ENCODE measurements at places on chromosomes 2 and 18.

GRCh38 chr2:79792090-79792489, 279.2 kb downstream of the CTNNA2 start:
- no peak for DNase-seq

DNA sequence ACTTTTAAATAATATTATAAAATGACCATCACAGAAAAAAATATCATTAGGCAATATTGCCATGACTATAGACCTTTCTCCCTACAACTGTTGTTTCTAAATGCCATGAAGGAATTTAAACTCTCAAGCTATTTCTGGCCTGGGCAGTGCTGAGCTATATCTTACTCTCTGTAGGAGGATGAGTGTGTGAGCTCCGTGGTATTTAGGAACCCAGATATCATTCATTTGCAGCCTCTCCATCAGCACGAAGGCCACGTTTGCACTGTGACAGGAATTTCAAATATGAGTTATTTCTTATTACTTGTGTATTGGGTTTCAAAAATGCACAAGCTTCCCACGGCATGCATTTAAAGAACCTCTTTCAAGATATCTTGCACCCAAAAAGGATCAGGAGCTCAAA, 35.0 kb upstream of the SOX11 start:
- DNase-seq = no peak

- no peak for DNase-seq
Measured at GRCh38 chr18:60978338-60978737, 354.9 kb upstream of the CDH20 start.

- DNase-seq = no peak
Measured at GRCh38 chr2:212536817-212537725, 1.5 kb downstream of the ERBB4 start.

DNA sequence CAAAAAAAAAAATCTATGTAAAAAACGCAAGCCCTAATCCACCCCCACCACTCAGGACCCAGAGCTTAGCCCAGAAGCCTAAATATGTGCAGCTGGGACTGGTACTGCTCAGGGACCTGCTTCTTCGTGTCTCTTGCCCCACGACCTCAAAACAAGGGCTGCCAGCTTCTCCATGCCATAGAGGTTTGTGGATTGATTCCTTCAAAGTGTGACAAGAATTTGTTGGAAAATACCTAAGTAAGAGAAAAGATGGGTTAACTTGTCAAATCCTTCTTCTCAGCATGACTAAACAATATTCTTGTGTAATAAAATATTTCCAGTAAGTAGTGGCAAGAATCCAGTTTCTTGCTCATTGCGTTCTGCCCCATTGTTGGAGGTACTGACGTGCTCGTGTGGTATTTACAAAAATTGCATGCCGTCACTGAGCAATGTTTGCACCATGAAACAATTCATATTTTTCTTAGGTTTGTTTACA, 825 bp upstream of the SCYGR1 start:
- DNase-seq = no peak

GRCh38 chr2:43387092-43388062, 161.0 kb upstream of the ZFP36L2 start:
- DNase-seq = no peak

DNA sequence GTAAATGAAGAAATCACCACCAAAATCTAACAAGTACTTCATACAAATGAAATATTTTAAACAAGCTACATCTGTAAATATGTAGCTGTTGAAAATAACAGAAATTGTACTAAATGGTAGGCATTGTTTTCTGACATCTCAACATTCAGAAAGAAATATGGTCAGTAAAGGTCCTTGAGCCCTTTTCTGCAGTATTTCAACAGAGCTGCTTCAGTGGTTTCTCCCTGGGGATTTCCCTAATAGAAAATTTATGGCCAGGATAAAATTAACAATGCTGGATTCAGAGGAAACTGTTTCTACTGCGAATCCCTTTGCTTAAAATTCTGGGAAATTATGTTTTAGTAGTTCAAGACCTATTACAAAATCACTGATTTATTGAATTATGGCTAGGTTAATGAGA, 256.6 kb downstream of the PIEZO2 start:
- no peak for DNase-seq

GRCh38 chr18:10365901-10366300, 88.5 kb upstream of the APCDD1 start:
- DNase-seq = no peak

- DNase-seq = no peak
Measured at GRCh38 chr2:218039171-218039570, 29.9 kb upstream of the RUFY4 start.

DNA sequence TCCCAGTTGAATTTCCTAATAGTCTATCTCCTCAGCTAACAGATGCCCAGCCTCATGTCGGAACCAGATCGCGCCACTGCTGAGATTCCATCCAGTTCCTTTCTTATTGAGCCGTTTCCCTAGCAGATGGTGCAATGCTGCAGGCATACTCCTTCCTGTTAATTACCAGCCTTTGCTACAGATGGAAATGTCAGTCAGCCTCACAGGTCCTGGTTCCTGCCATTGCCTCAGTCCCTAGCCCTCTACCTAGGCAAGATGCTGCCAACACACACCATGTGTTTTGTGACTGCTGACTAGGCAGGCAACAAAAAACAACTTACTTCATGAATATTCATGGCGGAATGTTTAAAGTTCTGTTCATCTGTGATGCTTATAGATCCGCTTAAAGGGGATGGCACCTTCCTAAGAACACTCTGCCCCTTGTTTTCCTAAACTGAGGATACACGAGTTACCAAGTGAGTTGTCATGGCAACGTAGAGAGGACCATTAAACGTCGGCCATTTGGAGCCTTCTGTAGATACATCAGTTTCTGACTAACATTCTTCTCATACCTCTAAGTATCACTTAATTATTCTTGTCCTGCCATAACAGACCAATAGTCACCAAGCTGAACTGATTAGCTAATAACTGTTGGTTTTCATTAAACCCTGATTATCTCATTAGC, 749.5 kb downstream of the RNF144A start:
- no peak for DNase-seq

DNA sequence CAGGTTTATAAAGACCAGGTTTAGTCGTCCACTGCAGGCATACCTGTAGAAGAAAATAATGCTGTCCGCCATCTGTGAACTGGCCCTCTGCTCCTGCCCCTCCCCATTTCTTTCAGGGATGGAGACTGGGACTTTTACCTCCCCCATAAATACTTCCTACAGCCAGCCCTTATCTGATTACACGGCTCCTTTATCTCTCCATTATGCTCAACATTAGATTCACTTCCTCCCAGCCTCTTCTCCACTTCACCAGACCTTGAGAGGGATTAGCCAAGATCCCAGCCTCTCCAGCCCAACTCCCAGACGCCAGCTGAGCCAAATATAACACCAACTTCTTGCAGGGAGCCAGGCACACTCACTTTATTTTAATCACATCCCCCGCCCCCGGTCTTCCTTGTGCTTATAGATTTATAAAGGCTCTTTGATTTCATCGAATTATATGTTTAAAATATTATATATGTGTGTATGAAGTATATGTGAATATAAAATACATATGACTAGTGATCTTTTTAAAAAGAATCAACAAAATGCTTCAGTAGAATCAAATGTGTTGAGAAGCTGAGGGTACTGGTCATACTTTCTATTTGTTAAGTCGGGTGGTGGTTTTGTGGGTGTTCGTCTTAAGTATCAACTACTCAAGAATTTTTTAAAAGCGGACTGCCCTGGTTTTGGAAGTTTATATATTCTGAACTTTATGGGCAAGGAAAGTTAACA, 81.0 kb downstream of the SPRED2 start:
- no peak for DNase-seq

GRCh38 chr18:23177433-23178072, 42.3 kb downstream of the CABLES1 start:
- no peak for DNase-seq

DNA sequence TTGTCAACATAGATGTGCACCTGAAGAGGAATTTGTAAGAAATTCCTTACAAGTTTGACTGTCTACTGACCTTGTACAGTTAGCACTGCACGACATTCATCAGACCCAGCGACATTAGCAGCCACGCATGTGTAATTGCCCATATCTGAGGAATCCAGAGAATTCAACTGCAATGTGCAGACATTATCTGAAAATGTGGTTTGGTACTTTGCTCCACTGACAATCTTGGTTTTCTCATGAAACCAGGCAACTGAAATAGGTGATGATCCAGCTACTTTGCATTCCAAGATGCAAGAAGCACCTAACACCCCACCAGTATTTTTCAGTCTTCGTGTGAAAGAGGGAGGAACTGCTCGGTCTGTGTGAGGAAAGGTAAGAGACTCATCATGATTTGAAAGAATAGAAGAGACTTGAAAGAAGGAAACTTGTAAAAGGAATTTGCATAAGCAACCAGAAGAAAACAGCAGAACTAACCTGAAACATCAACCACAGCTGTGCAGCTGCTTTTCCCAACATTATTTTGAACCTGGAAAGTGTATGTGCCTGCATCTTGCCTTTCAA, 83.4 kb downstream of the TTN start:
- DNase-seq = no peak

DNA sequence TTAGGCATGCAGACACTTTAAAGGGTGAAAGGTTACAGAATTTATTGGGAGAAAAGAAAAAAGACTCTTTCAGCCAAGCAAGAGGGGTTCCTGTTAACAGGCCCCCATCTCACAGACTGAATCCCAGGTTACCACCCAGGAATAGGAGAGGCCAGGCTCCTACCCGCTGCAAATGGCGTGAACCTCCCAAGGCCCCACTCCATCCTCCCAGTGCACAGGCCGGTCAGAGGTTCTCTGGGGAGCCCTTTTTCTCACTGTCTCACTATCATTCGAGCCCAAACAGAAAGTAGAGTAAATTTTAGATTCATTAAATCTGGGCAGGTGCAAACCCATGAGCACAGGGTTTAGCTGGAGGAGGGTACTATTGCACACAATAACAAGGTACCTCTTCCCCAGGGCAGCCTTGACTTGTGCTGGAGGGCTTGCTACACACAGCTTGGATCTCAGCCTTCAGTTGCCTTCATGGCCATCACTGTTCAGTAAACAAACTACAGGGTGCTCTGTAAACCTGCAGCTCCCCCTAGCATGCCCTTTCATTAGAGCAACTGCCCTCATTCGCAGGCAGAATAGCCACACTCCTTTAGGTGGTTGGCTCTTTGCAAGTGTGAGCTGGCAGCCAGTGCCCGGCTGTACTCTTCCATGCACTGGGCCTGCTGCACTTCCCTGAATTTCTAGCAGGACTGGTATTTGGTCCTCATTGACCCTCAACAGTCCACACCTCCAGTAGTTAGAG, 7.3 kb upstream of the PLEK start:
- DNase-seq = no peak

GRCh38 chr2:170243118-170243837, 65.3 kb downstream of the MYO3B start:
- no peak for DNase-seq

DNA sequence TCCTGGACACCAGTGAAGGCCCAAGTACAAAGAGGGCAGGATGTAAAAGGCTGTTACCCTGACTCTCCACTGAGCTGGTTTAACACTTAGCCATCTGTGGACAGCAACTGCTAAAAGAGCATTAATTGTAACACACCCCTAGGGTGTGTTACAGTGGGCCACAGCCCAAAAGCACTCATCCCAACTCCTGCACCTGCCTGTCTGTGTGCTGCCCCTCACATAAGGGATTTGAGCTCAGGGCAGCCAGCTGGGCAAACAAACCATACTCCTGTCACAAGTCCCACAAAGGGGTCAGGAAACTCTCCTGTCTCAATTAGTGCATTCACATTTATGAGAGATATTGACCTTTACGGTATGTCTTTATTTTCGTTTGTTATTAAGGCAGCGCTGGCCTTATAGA, 833.1 kb upstream of the NXPH2 start:
- DNase-seq = no peak

- no peak for DNase-seq
Measured at GRCh38 chr2:124149571-124149970, 124.5 kb downstream of the CNTNAP5 start.

DNA sequence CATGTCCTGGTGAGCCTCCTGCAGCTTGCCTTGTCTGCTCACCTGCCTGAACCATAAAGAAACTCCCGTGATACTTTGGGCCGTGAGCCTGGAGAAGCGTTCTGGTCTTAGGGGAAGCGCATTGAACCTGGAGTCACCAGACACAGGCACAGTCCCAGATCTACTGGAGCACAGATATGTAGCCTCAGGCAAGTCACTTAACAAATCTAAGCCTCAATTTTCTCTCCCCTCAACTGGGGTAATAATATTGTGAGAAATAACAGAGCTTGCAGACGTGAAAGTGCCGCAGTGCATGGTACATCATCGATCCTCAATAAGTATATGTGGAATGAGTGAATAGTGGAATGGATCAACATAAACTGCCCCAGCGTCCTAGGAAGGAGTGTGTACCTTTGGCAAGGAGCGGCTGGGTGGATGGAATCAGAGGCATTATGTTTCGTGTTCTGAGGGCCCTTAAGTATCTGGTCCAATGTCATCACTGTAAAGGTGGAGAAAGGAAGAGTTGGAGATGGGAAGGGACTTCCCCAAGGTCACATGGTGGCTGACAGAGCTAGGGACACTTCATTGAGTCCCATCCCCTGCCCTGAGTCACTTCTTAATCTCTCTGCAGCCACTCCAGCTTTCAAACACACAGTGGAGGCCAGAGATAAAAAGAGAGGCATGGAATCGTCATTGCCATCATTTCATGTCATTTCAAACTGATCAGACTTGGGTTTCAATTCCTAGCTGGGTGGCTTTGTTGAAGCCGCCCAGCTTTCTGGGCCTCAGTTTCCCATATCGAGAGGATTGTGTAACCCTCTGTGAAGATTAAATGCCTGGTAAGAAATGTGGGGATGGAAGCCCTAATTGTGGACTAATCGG, 172.4 kb downstream of the DDX1 start:
- no peak for DNase-seq

GRCh38 chr2:134238371-134238770, 15.5 kb upstream of the MGAT5 start:
- DNase-seq = no peak

DNA sequence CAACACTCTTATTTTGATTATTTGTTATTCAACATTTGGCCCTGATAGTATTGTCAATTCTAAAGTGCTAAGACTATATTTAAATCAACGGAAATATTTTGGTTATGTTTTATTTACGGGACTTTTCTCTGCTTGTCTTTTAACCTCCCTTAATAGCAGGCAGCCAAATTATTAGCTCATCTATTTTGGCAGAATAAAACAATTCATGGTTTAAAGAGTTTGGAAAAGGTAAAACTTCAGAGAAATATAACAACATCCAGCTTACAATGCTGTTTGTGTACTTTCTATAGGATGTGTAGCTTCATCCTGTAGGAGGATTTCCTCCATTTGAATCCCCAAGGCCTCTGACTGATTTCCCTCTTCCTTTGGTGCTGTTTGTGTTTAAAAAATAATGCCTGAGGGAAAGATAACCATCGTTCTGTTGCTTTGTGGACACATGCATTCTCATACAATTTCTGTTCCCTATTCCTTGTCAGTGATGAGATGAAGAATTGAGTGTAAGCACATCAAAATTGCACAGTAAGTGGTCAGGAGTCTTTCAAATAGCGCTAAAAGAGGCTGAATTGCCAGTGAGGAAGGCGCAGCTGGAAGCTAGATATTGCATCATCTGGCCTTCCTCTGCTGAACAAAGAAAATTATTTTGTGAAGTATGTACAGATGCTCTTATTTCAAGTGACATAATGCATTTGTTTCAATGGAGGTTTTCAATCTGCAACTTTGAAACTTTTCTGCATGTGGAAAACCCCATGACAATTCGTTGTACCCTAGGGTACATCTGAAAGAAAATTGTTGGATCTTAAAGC, 80.3 kb downstream of the CD28 start:
- no peak for DNase-seq

Data from bone marrow (tissue), 2 donors.